NCI-H1092 treated with DMSO at 0.1 percent for 48 hours (cell line): ENCODE measurements at places on chromosomes 7 and 10.

DNA sequence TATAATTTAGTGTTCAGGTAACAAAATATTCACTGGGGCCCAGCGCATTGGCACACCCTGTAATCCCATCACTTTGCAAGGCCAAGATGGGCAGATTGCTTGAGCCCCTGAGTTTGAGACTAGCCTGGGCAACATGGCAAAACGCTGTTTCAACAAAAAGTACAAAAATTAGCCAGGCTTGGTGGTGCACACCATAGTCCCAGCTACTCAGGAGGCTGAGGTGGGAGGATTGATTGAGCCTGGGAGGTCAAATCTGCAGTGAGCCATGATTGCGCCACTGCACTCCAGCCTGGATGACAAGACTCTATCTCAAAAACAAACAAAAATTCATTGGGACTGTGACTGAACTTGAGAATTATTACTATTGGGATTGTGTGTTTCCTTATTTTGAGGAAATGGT is 40.4 kb upstream of the TRUB1 start:
- no peak for DNase-seq

GRCh38 chr7:137488038-137488437 is 144.5 kb upstream of the PTN start:
- peak; percentile 5 for DNase-seq

DNA sequence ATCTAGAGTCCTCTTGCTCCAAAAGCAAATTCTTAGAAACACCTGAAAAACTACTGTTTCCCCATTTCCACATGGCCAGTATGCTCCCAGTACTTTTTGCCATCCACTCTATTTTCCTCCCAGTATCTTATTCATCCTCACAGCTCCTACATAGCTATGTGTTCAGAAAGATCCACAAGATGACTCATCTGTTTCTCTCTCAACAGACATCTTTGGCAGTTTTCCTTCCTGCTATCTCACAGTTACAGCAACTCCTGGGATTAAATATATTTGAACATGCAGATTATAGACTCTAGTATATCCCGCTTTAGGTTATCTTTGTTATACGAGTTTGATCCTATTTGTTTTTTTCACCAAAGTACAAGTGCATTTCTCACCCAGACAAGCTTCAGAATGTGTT is 675.6 kb upstream of the POT1 start:
- no peak for DNase-seq

DNA sequence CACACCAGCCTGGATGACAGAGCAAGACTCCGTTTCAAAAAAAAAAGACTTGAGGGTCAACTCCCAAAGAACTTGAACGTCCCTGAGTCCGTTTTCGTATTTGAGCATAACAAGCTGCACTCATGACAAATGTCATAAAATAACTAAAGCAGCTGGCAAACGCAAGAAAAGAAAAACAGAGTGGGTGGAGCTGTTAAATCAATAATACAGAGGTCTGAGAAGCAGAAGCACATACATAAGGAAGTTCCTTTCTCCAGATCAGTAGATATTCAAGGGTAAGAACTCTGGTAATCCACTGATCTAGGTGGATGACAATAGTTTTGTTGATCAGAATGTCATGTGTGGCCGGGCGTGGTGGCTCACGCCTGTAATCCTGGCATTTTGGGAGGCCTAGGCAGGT is 150.1 kb downstream of the FAM107B start:
- no peak for DNase-seq

DNA sequence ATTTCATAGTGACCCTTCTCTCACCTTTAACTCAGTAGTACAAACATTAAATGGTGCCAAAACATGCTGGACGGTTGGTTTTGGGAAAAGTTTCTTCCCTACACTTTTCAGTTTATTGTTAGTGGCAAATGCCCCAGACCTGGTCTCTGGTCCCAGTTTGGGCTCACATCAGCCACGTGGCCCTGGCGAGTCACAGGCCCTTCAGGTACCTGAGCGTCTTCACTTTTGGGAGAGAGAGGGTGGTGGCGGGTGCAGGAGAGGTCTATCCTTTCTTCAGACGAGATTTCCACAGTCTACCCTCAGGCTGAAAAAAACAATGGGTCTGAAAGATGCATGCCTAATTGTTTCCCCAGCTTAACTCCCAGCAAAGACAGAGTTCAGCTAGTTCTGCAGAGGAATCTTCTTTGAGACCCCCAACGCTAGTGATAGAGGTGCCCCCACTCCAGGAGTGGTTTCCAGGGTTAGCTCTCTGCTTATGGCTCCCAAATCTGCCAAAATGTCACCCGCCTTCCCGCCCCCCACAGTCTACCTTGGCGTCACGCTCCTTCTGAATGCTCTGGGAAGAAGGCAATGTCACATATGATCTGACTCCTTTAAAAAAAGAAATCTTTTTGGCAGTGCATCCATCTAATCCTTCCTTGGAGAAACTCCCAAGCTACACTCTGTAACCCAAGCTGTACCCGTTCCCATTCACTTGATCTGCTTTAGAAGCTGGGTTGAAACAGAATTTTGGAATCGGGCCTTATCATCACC is 384.8 kb upstream of the FOXK1 start:
- no peak for DNase-seq

- no peak for DNase-seq
Measured at GRCh38 chr10:43913676-43914235, 265.1 kb upstream of the ZNF32 start.

DNA sequence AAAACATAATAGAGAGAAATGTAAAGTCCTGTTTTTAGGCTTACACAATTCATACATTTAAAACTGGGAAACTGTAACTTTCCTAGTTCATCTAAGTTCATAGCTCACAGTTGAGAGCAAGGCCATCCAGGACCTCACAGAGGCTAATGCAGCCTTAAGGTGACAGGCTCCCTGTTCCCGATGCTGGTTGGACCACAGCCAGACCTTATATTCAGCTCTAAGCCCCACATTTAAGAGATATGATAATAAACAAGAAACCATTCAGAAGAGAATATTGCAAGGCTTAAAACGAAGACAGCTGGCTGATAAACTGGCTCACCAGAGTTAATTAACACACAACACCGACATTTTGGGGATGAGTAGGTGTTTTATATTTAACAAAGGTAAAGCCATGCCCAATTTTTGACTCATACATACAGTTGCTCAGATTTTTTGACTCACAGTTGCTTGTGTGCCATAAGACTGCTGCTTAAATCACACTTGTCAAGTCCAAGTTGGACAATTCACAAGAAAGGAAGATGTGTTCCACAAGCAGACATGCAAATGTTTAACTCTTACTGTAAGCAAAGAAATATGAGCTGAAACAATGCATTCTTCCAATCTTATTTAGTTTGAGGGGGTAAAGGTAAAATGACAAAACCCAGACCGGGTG is 41.1 kb upstream of the TMEM213 start:
- no peak for DNase-seq

DNA sequence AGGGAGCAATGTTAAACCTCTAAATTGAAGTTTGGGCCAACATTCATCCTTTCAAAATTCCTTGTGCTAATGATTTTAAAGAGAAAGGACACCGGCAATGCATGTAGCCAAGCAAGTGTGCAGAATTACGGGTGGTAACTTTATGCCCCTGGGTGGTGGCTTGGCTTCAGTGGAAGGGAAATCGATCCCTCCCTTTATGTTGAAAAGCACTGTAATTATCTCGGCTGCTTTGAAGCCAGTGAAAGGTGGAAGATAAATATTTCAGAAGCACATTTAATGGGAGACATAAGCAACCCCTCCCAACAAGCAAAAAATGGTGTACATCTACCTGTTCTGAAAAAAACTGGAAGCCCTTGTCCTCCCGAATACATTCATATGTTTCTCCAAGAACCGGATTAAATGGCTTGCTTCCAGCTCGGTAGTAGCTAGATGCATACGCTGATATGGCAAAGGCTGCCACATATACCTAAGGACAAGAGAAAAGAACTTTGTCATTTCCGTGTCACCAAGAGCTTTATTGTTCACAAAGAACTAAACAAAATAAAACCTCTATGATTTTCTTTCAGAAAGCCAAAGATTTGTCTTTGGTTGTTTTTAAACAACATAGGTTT is 73.3 kb upstream of the GSDME start:
- DNase-seq: peak; percentile 84

- no peak for DNase-seq
Measured at GRCh38 chr10:66307826-66308225, 618.0 kb upstream of the LRRTM3 start.
